Naive thymus-derived CD4-positive, alpha-beta T cell (primary cell): ENCODE measurements at places on chromosomes 3 and 15. TPM values are rescaled to one million over a fixed set of nuclear protein-coding genes. Genes with fewer than 3 reads are reported as not detected.

DNA sequence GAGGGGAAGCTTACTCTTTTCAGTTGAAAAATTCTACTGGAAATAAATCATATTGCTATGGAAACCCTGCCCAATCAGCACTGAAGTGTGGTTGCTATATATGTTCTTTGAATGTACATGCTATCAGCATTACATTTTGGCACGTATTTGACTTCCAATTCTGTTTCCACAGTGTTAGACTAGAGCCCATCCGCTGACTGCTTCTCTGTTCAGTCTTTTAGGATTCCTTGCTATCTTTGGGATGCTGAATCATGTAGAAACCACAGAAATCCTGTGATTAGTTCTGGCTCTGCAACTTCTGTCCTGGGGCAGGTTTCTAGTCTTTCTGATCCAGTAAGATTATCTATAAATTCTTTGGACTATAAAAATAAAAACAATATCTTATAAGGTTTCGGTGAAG is 128.2 kb upstream of the SLC7A14 start:
- DNase-seq: no peak

GRCh38 chr15:73033611-73034010 is 18.7 kb upstream of the NEO1 start:
- DNase-seq: no peak

GRCh38 chr15:85899927-85900326 is 105.2 kb upstream of the KLHL25 start:
- DNase-seq: no peak

DNA sequence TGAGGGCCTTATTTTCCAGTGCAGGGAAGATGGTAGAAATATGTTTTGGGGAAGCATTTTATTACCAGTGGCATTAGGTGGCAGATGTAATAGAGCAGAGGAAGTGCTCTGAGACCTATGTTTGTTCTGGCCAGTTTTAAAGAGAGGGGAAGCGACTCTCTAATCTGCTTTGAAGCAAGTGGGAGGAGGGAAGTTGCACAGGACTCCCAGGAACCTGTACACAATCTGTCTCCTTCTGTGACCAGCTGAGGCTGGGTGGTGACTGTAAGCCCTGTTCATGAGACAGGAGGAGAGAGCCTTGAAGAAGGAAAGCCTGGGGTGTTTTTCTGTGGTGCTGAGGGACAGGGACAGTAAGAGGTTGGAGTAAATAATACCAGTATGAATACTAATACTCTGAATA is 60.5 kb downstream of the LPP start:
- DNase-seq: no peak

GRCh38 chr3:58092521-58092920 is 84.3 kb downstream of the FLNB start:
- DNase-seq: no peak

GRCh38 chr15:39269821-39270220 is 311.1 kb upstream of the THBS1 start:
- DNase-seq: no peak

GRCh38 chr3:101890716-101891115 is 41.4 kb downstream of the NFKBIZ start:
- no peak for DNase-seq

DNA sequence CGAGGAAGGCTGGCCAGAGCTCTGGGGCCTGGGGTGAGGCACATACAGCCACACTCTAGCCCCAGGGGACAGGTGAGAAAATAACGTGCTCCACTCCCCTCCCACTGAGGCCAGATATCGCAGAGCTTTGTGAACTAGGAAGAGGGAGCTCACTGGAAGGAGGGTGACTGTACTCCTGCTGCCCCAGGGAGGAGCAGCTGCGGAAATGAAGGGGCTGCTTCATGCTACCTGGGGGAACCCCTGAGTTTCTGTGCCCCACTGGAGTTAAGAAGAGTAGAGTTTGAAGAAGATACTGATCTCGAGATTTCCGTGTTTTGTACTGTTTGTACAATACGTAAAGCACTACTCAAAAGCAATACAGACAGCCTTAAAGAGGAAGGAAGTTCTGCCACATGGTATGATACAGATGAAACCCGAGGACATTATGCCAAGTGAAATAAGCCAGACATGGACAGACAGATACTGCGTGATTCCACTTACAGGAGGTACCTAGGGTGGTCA is 44.6 kb downstream of the CMTM6 start:
- DNase-seq: peak; percentile 90

- no peak for DNase-seq
These were observed 113.1 kb downstream of the ABI3BP start for GRCh38 chr3:100880072-100880471.

- no peak for DNase-seq
These were observed 1.4 kb downstream of the SLC41A3 start for GRCh38 chr3:126082362-126083137.

KLF15 gene
- polyA plus RNA-seq: not detected

UPK1B gene
- polyA plus RNA-seq: 0.11 TPM

FAM107A gene
- not detected for polyA plus RNA-seq
